ENCODE measurements at places on chromosomes 6 and 20. TPM values are rescaled to one million over a fixed set of nuclear protein-coding genes. Genes with fewer than 3 reads are reported as not detected.
A peak's percentile ranks its signal among the peaks of the same experiment; 100 is the strongest.

The LCA5 gene
- 0.26 TPM for total RNA-seq

The GTF2H4 gene
- total RNA-seq: 26.7 TPM

The OR2H2 gene
- not detected for total RNA-seq

The HCK gene
- 0.79 TPM for total RNA-seq

The BEND6 gene
- not detected for total RNA-seq

The FAXC gene
- total RNA-seq: not detected

The KHDC1 gene
- total RNA-seq: 3.2 TPM

The BFSP1 gene
- total RNA-seq: 0.17 TPM

The ARFGEF2 gene
- 20.6 TPM for total RNA-seq

The SLC17A1 gene
- not detected for total RNA-seq

The SLC25A27 gene
- total RNA-seq: 0.64 TPM

The CCDC167 gene
- 54.2 TPM for total RNA-seq

The SAMD5 gene
- not detected for total RNA-seq

The ZSWIM1 gene
- total RNA-seq: 13.0 TPM

- H3K4me1 ChIP-seq: no peaks in the 10 kb centered on the region
- no peak for DNase-seq
- no peak overlapping the region for H3K27ac ChIP-seq
Measured at GRCh38 chr6:140009286-140009685, 634.8 kb upstream of the CITED2 start.

GRCh38 chr20:20761301-20761700 is 48.9 kb upstream of the RALGAPA2 start:
- no peak for DNase-seq
- peaks cover 17% of the 10 kb centered on the region for H3K27me3 ChIP-seq
- no peak overlapping the region for H3K4me3 ChIP-seq
- H3K4me1 ChIP-seq: no peaks in the 10 kb centered on the region

DNA sequence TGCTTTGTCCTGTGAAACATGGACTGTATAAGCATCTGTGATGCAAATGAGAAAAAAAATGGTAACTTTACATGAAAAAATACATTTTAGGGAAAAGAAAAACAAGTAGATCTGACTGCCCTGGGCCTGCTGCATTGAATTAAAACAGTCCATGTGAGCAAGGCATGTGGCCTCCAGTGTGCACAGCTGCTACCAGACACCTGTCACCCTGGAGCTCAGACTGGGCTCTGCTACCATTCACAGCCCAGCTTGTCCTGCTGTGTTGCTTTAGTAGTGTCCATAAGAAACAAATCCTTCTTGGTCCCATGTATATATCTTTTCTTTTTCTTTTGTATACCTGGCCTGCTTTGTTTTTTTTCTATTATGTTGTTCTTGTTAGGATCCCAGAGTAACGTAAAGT is 315.9 kb downstream of the NKAIN2 start:
- no peaks in the 10 kb centered on the region for H3K27me3 ChIP-seq
- H3K36me3 ChIP-seq: no peaks in the 10 kb centered on the region
- H3K27ac ChIP-seq: no peak overlapping the region
- no peaks in the 10 kb centered on the region for H3K4me1 ChIP-seq
- H3K4me3 ChIP-seq: no peak overlapping the region

- DNase-seq: no peak
- no peak overlapping the region for H3K4me3 ChIP-seq
- no peaks in the 10 kb centered on the region for H3K36me3 ChIP-seq
- no peaks in the 10 kb centered on the region for H3K4me1 ChIP-seq
- H3K27ac ChIP-seq: no peak overlapping the region
- peaks cover 8% of the 10 kb centered on the region for H3K27me3 ChIP-seq
Measured at GRCh38 chr6:155561257-155561965, 105.8 kb upstream of the NOX3 start.

GRCh38 chr6:126535595-126535994 is 195.7 kb downstream of the CENPW start:
- peaks cover 2% of the 10 kb centered on the region for H3K27me3 ChIP-seq
- H3K4me3 ChIP-seq: no peak overlapping the region
- H3K27ac ChIP-seq: no peak overlapping the region
- DNase-seq: no peak

DNA sequence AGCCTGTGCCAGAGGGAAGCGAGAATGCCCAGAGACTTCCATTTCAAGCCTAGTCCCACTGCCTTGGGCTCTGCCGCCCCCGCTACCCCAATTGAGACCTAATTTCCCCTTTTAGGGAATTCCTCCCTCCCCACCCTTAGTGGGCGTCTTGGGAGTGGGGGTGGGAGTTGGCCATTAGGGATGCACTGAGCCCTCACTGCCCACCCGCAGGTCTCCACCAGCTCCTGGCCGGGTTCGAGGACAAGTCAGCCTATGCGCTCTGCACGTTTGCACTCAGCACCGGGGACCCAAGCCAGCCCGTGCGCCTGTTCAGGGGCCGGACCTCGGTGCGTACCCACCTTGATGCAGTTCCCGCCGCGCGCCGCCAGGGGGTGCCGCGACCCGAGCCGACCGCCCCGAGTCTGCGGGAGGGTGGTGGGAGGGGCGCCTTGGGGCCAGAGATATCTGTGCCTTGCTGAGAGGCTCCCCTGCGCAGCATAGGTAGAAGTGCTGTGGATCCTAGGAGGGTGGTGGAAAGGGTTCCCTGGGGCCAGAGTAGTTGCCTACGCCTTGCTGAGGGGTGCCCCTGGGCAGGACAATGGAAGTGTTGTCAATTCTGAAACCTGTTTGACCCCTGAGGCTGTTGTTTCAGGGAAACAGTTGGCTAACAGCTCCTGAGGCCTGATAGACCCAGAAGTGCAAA is 9.2 kb downstream of the ITPA start:
- peak; percentile 89 for DNase-seq
- H3K4me1 ChIP-seq: peaks cover 9% of the 10 kb centered on the region
- H3K36me3 ChIP-seq: peaks cover 8% of the 10 kb centered on the region

DNA sequence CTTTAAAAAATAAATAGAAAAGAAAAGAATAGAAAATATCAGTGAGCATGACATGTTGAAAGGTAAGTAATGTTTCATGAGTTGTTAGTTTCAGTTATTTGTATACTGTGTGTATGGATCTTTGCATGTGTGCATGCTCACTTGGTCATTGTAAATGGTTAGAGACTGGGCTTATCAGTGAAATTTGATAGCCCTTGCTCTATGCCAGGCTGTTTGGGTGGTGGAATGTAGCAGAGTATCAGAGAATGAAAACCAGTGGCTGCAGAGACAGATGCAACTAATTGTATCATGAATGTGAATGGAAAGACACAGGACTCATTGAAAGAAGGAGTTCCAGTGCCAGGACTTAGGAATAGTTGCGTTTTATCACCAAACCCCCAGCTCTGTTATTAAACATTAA is 4.2 kb downstream of the GSTA2 start:
- no peak for DNase-seq
- no peak overlapping the region for H3K4me3 ChIP-seq
- H3K27me3 ChIP-seq: peaks cover 12% of the 10 kb centered on the region
- H3K36me3 ChIP-seq: no peaks in the 10 kb centered on the region
- no peaks in the 10 kb centered on the region for H3K4me1 ChIP-seq

DNA sequence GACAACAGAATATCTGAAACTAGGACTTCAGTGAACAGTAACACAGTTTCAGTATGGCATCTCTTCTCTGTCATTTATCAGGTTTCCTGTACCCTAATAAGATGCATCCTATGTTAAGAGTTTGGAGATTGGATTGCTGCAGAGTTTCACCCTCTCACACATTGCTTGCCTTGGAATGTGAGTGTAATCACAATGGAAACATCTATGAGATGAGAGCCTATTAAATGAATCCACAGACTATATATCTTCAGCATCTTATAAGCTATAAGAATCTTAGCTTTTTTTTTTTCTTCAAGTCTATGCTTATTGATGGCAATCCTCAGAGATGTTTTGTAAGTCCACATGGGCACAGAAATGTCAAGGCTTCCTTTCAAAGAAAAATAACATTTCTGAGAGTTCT is 292.5 kb downstream of the PRKN start:
- no peaks in the 10 kb centered on the region for H3K36me3 ChIP-seq
- H3K4me3 ChIP-seq: no peak overlapping the region
- no peak for DNase-seq
- H3K27ac ChIP-seq: no peak overlapping the region
- H3K27me3 ChIP-seq: no peaks in the 10 kb centered on the region
- H3K4me1 ChIP-seq: no peaks in the 10 kb centered on the region

DNA sequence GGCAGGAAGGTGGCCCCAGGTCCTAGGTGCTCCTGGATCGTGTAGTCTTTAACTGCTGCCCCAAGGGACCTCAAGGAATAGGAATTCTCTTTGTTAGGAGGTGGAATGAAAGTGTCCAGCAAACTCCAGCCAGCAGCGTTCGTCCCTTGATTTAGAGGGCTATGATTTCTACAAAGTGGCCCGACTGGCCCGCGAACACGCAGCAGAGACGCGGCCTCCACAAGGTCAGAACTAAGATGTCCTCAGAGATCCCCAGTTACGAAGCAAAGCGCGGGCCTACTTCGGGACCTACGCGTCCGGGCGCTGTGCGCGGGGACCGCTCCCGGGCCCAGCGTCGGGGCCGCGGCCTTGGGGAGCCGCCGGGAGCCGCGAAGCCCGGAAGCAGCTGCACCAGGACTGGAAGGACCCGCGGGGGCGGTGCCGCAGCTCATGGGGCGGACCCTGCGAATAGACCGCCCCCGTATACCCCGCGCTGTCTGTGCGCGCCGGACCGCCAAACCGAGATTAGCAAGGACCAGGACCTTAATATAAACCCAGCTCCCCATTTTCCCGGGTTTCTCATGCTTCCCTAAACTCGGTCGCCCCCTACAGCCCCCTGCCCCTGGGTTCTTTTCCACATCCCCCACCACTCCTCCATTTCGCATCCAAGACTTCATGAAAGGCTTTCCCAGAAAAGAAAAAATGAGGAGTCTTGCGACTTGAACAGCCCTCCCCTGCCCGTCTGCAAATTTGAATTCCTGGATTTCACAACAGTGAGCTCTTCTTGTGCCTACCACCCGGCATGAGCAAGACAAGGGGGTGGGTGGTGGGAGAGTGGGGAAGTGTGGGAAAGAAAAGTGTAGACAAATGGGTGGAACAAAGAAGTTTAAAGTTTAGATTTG is at the start of gene C6orf47:
C6orf47 (minus strand) TSS at position 398 of the 881 bp plus-strand sequence. CDS start 831 bp downstream, outside the sequence.
- H3K4me1 ChIP-seq: peaks cover 56% of the 10 kb centered on the region
- no peaks in the 10 kb centered on the region for H3K27me3 ChIP-seq
- peaks cover 44% of the 10 kb centered on the region for H3K36me3 ChIP-seq
- DNase-seq: peak; percentile 88
- peak within 1 kb of the TSS; percentile 92 for H3K4me3 ChIP-seq
- peak within 1 kb of the TSS; percentile 89 for H3K27ac ChIP-seq

GRCh38 chr20:24364482-24364881 is 104.9 kb upstream of the SYNDIG1 start:
- peaks cover 4% of the 10 kb centered on the region for H3K27me3 ChIP-seq
- H3K4me3 ChIP-seq: no peak overlapping the region
- H3K27ac ChIP-seq: no peak overlapping the region
- H3K4me1 ChIP-seq: no peaks in the 10 kb centered on the region

- no peak for DNase-seq
- no peak overlapping the region for H3K4me3 ChIP-seq
- H3K36me3 ChIP-seq: no peaks in the 10 kb centered on the region
- no peaks in the 10 kb centered on the region for H3K4me1 ChIP-seq
- H3K27ac ChIP-seq: no peak overlapping the region
- no peaks in the 10 kb centered on the region for H3K27me3 ChIP-seq
Measured at GRCh38 chr20:12030470-12030869, 112.8 kb downstream of the BTBD3 start.

GRCh38 chr6:106470316-106470715 is 109.8 kb downstream of the CRYBG1 start:
- no peak overlapping the region for H3K4me3 ChIP-seq
- peaks cover 20% of the 10 kb centered on the region for H3K27me3 ChIP-seq
- H3K36me3 ChIP-seq: no peaks in the 10 kb centered on the region
- no peak overlapping the region for H3K27ac ChIP-seq
- H3K4me1 ChIP-seq: no peaks in the 10 kb centered on the region

DNA sequence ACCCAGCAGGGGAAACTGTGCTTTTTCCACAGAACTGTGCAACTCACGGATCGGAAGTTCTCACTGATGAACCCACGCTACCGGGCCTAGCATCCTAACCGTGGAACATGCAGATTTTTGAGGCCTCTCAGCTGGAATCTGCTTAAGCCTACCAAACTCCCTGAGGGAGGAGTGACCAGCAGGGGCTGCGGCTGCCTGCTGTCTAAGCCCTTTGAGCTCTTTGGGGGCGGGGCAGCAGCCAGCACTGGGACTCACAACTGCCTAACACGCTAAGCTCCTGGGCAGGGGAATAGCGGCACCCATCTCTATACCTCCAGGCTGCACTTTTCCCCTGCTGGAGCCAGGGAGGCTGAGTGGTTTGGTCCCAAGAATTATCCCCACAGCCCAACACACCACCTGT is 20.4 kb upstream of the METTL24 start:
- H3K27me3 ChIP-seq: peaks cover 7% of the 10 kb centered on the region
- H3K36me3 ChIP-seq: no peaks in the 10 kb centered on the region
- H3K4me1 ChIP-seq: no peaks in the 10 kb centered on the region
- no peak overlapping the region for H3K27ac ChIP-seq
